ENCODE measurements at places on chromosomes 7 and 10. TPM values are rescaled to one million over a fixed set of nuclear protein-coding genes. Genes with fewer than 3 reads are reported as not detected.

- no peak for DNase-seq
Observed at GRCh38 chr7:116683786-116684185, 11.8 kb downstream of the MET start.

- DNase-seq = no peak
Observed at GRCh38 chr10:130638991-130639390, 502.8 kb downstream of the GLRX3 start.

GRCh38 chr7:92720604-92721350 lies 115.6 kb downstream of the CDK6 start:
- DNase-seq = peak; percentile 95

DKK1 gene
- 13.5 TPM for total RNA-seq

SLC39A12 gene
- not detected for total RNA-seq

AQP1 gene
- total RNA-seq = 3.9 TPM

NPSR1 gene
- not detected for total RNA-seq

GNAT3 gene
- total RNA-seq = not detected
